ENCODE measurements at places on chromosomes 13 and 19.

DNA sequence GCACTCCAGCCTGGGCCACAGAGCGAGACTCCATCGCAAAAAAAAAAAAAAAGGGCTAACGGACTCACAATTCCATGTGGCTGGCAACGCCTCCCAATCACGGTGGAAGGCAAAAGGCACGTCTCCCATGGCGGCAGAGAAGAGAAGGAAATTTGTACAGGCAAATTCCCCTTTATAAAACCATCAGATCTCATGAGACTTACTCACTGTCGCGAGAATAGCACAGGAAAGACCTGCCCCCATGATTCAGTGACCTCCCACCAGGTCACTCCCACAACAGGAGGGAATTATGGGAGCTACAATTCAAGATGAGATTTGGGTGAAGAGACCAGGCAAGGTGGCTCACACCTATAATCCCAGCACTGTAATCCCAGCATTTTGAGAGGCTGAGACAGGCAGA is 18.7 kb upstream of the NMRK2 start:
- no peak for DNase-seq

DNA sequence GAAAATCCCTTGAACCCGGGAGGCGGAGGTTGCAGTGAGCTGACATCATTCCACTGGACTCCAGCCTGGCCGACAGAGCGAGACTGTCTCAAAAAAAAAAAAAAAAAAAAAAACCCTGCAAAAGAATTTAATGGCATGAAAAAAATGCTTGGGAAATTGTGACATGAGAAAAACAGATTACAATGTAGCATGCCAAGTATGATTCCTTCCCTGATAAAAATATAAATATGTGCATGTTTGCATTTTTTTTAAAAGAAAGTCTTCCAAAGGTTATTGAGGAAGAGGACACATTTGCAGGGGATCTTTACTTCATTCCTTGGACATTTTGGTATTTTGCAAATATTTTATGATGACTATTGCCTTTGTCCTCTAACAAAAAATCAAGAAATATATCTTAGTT is 14.5 kb upstream of the ZBTB32 start:
- DNase-seq: no peak

GRCh38 chr13:86838411-86839120 is 832.6 kb upstream of the SLITRK5 start:
- DNase-seq: peak; percentile 0

DNA sequence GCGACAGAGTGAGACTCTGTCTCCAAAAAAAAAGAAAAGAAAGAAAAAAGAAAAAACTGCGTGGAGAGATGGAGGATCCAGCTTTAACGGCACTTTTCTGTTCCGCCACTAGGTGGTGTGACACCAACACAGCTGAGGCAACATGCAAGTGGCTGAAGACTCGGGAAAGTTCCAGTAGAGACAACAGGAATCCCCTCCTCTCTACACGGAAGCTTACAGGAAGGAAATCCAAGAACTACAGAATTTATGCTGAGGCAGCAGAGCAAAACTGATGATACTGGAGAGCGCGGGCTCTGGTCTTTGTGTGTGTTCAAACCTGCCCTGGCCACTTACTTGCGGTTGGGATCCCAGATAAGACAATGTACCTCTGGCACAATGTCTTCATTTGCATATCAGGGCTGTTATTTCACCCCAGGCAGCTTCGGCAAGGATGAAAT is 9.9 kb downstream of the RANBP3 start:
- DNase-seq: no peak
